ENCODE measurements at places on chromosomes 6 and 20. TPM values are rescaled to one million over a fixed set of nuclear protein-coding genes. Genes with fewer than 3 reads are reported as not detected.

DNA sequence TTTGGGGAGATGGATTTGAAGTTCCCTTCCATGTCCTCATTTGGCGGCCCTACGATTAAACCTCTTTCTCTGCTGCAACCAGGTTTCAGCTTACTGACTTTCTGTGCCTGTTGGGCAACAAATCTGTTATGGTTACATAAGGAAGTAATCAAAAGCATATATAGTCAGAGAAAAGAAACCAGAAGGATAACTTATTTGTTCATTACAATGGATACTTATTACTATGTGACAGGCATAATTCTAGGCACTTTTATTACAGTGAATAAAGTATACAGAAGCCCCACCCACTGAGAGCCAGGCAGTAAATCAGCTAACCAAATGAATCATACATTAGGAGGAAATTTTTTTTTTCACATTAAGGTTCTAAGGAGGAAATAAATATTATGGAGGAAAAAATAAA lies 9.6 kb upstream of the TRIM31 start:
- H3K4me3 ChIP-seq, result no peak overlapping the region
- peaks cover under 1% of the 10 kb centered on the region for H3K4me1 ChIP-seq
- H3K36me3 ChIP-seq, result no peaks in the 10 kb centered on the region
- DNase-seq, result no peak
- no peak overlapping the region for H3K27ac ChIP-seq

DNA sequence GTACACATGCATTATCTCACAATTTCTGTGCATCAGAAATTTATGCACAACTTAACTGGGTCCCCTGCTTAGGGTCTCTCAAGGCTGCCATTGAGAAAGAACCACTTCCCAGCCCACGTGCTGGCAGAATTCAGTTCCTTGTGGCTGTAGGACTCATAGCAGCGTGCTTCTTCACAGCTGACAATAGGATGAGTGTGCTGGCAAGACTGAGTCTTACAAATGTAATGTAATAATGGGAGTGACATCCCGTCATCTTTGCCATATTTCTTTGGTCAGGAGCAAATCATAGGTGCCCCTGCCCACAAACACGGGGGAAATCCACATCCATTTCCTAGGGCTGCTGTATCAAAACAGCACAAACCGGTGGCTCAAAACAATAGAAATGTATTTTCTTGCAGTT lies 77.4 kb downstream of the FIG4 start:
- no peaks in the 10 kb centered on the region for H3K4me1 ChIP-seq
- no peak for DNase-seq
- no peak overlapping the region for H3K27ac ChIP-seq

EEF1A2 gene
- total RNA-seq, result 178 TPM

MACROD2 gene
- 1.2 TPM for total RNA-seq

DNA sequence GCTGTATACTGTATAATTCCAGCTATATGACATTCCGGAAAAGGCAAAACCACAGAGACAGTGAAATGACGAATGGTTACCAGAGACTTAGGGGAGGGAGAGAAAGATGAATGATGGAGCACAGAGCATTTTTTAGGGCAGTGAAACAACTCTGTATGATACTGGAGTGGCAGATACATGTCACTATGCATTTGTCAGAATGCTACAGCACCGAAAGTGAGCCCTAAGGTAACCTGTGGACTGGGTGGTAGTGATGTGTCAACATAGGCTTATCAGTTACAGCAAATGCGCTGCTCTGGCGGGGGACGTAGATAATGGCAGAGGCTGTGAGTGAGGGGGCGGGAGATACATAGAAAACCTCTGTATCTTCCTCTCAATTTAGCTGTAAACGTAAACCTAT lies 201.3 kb upstream of the SSTR4 start:
- H3K4me3 ChIP-seq, result no peak overlapping the region
- H3K4me1 ChIP-seq, result no peaks in the 10 kb centered on the region
- no peaks in the 10 kb centered on the region for H3K36me3 ChIP-seq
- no peak for DNase-seq

GRCh38 chr6:134647861-134648260 lies 302.0 kb downstream of the ALDH8A1 start:
- no peaks in the 10 kb centered on the region for H3K36me3 ChIP-seq
- no peak overlapping the region for H3K27ac ChIP-seq
- no peak for DNase-seq
- no peaks in the 10 kb centered on the region for H3K27me3 ChIP-seq
- H3K4me1 ChIP-seq, result no peaks in the 10 kb centered on the region
- H3K4me3 ChIP-seq, result no peak overlapping the region

- no peaks in the 10 kb centered on the region for H3K36me3 ChIP-seq
- no peaks in the 10 kb centered on the region for H3K27me3 ChIP-seq
- H3K4me1 ChIP-seq, result no peaks in the 10 kb centered on the region
- no peak overlapping the region for H3K27ac ChIP-seq
Observed at GRCh38 chr20:61369731-61370520, 117.9 kb downstream of the CDH4 start.

SPTLC3 gene
- total RNA-seq, result 0.03 TPM

GRCh38 chr6:107571354-107571753 lies 81.4 kb downstream of the SOBP start:
- no peaks in the 10 kb centered on the region for H3K27me3 ChIP-seq
- no peaks in the 10 kb centered on the region for H3K36me3 ChIP-seq
- H3K4me3 ChIP-seq, result no peak overlapping the region
- no peaks in the 10 kb centered on the region for H3K4me1 ChIP-seq

- DNase-seq, result peak; percentile 33
- H3K4me1 ChIP-seq, result peaks cover 18% of the 10 kb centered on the region
- peak within 1 kb of the TSS; percentile 94 for H3K4me3 ChIP-seq
- H3K36me3 ChIP-seq, result no peaks in the 10 kb centered on the region
- no peaks in the 10 kb centered on the region for H3K27me3 ChIP-seq
Observed at GRCh38 chr6:3258720-3259490, at the start of gene PSMG4. PSMG4 (plus strand) TSS chr6:3258947; CDS start chr6:3259023, 76 bp downstream.

DNA sequence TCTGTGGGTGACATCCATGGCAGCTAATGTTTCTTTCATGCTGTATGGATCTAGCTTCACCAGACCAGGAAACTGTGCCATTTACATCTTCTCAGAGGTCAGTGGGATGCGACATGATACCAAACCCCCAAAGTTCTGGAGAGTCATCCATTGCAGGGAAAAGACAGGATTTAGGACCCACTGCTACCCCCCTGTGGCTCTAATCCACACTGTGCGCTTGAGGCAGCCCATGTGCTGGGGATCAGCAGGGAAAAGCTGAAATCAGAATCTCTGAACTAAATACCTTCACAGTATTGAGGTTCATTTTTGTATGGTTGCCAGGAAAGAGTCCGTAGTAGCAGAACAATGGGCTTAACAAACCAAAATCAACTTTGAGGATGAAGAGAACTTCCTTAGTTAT lies 164.4 kb downstream of the TMEM242 start:
- H3K4me1 ChIP-seq, result no peaks in the 10 kb centered on the region
- no peak for DNase-seq
- H3K4me3 ChIP-seq, result no peak overlapping the region
- H3K27ac ChIP-seq, result no peak overlapping the region
- H3K27me3 ChIP-seq, result no peaks in the 10 kb centered on the region
- H3K36me3 ChIP-seq, result peaks cover 8% of the 10 kb centered on the region

GRCh38 chr6:168355716-168356522 lies 36.3 kb upstream of the DACT2 start:
- H3K27me3 ChIP-seq, result no peaks in the 10 kb centered on the region
- no peak for DNase-seq
- no peaks in the 10 kb centered on the region for H3K4me1 ChIP-seq
- H3K27ac ChIP-seq, result no peak overlapping the region
- H3K4me3 ChIP-seq, result no peak overlapping the region

DNA sequence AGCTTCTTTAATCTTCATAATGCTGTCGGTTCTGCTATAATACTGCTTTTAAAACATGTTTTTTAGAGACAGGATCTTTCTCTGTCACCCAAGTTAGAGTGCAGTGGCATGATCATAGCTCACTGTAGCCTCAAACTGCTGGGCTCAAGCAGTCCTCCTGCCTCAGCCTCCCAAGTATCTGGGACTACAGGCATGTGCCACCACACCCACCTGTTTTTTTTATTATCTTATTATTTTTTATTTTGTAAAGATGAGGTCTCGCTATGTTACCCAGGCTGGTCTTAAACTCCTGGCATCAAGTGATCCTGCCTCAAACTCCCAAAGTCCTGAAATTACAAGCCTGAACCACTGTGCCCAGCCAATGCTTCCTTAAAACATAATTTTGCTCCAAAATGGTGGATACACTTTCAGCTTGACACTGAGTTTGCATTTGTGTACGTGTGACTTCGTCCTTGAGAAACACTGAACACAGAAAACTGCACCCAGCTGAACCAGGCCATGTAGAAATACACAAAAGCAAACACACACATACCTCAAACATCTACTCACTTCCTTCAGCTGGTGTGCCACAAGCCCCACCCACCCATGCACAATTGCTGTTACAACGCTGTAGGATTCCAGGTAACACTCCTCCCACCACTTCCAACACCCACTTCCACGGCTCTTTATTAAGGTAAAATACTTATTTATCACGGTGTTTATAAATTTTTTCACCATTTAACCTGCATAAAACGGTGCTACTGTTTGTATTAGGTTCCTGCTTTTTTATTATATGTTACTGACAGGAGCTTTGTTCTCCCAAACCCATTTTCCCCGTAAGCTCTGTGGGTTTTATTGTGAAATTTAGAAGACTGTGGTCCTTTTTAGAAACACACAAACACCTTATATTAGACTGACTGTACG lies 109.1 kb downstream of the TSHZ2 start:
- H3K27me3 ChIP-seq, result no peaks in the 10 kb centered on the region
- no peaks in the 10 kb centered on the region for H3K36me3 ChIP-seq
- no peak overlapping the region for H3K4me3 ChIP-seq
- DNase-seq, result peak; percentile 39
- H3K27ac ChIP-seq, result no peak overlapping the region
- H3K4me1 ChIP-seq, result no peaks in the 10 kb centered on the region

All from Panc1 (cell line).